Activated CD4-positive, alpha-beta T cell treated with anti-CD3 and anti-CD28 coated beads, Interleukin-2, amount 50 U/mL, for 1 hour (primary cell): ENCODE measurements at places on chromosomes 1 and 21.

GRCh38 chr1:228094432-228095016 lies 8.6 kb downstream of the C1orf35 start:
- no peak for DNase-seq

- no peak for DNase-seq
Observed at GRCh38 chr1:107622966-107623365, 342.0 kb downstream of the VAV3 start.

DNA sequence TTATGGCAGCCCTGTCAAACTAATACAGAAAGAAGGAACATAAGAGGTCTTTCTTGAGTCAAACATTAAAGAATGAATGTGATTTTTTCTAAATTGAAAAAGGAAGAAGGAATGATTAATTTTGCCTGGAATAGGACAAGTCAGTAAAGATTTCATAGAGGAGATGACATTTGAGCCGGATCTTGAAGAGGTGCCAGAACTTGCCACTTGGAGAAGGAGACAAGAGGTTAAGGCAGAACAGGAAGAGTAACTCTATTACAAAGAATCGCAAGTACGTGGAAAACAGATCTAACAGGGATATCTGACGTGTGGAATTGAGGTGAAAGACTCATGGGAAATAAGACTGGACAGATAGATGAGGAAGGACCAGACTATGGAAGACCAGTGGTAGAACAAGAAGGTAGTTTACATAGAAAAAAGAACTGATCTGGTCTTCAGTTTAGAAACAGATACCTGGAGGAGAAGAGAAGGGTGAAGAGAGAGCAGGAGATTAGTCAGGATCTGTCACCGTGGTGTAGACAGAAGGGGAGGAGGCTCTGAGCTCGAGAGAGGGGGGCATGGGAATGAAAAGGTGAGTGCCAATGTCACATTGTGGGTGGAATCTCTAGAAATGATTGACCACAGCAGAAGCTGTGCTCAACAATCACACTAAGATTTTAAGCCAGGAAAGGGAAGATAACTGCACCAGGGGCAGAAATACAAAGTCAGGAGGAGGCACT lies 32.5 kb downstream of the RHOU start:
- no peak for DNase-seq

DNA sequence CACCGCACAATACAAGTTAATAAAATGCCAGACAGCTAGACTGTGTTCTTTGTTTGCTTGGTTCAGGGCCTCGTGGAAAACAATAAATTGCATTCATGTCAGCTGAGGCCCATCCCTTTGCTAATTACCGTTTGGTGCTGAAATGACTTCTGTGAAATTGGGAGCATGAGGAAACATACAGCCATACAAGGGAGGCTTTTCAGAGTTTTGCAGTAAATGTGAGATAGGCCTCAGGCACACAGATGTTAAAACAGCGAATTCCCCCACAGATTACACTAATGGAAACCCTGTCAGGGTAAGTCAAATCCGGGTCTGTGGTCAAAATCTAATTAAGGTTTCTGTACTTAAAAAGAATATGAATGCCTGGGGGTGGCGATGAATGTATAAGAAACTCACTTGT lies 173.5 kb upstream of the LMO4 start:
- DNase-seq: no peak

DNA sequence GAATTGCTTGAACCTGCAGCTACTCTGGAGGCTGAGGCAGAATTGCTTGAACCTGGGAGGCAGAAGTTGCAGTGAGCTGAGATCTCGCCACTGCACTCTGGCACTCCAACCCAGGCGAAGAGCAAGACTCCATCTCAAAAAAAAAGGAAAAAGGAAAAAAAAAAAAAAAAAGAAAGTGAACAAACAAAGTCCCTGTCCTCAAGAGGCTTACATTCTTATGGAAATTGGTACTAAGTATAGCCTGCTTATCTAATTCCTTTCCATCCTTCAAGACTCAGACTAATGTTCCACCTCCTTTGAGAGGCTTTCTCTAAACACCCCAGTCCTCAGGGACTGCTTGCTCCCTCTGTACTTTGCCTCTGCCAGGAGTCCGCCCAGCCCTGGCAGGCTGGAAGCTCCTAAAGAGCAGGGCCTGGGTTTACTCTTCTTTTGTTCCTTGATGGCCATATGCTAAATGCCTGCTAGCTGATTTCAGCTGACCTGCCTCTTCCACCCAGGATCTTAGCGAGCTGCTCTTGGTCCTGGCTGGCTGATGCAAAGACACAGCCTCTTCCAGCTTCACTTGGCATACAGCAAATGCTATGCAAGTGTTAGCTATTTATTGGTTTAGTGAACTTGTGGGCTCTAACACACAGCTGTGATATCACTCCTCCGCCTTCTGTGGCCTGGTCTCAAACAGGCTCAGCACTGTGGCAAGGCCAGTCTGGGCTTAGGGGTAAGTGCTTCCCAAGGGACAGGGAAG lies 9.8 kb downstream of the SLC9A1 start:
- DNase-seq: no peak

- DNase-seq: no peak
Observed at GRCh38 chr21:41931041-41931451, 22.8 kb downstream of the C2CD2 start.

DNA sequence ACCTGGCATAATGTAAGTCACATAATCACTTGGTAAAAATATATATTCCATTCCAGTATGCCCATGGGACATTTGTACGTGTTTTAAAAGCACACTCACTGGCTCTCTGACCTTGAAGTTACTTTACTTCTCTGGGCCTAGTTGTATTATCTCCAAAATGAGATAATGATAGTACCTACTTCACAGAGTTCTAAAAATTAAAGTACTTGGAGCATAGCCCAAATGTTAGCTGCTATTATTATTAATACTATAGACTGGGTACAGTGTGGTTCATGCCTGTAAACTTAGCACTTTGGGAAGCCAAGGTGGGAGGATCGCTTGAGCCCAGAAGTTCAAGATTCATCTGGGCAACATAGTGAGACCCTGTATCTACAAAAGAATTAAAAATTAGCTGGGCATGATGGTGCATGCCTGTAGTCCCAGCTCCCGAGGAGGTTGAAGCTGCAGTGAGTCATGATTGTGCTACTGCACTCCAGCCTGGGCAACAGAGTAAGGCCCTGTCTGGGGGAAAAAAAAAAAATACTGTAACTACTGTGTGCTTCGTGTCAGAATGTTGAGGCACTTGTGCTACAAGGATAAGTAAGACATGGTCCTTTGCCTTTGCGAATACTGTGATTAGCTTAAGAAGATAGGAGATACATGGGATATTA lies 45.7 kb downstream of the TDRD5 start:
- no peak for DNase-seq

DNA sequence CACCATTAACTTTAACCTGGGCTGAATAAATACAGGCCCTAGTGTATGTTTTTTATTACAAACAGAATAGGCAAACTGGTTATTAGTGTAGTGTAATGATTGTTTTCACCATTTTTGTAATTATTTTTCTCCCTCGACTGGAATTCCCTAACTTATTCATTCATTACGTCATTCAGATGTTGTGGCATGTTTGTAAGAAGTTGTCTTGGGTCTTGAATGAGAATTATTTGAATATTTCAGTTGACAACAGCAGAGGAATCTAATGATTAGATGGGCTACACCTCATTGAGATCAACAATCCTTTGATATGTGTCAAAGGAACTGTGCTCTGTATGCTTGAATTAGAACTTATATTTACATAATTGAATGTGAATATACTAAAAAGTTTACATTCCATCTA lies 12.8 kb downstream of the XCL1 start:
- DNase-seq: no peak

- DNase-seq: no peak
Observed at GRCh38 chr1:29356663-29357062, 120.3 kb downstream of the PTPRU start.

- DNase-seq: no peak
Observed at GRCh38 chr1:200493344-200493743, 83.5 kb upstream of the ZNF281 start.

DNA sequence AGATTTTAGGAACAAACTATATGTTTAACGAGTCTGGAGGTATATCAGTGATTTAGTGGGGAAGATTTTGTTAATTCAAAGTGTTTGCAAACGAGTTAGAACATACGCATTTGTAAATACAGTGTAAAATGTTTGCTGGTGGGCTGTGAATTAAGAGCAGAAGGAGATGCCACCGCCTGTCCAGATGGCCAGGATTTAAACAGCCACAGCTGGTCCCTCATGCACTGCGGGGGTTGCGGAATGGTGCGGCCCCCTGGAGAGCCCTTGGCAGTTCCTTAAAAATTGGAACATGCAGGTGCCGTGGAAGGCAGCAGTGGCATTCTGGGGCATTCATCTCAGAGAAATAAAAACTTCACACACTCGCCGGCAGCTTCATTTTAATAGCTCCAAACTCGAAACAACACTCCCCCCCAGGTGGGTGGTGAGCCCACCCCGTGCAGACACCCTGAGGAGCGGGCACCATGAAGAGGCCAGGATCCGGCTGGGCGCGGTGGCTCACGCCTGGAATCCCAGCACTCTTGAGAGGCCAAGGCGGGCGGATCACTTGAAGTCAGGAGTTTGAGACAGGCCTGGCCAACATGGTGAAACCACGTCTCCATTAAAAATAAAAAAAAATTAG lies 3.5 kb upstream of the C1orf159 start:
- no peak for DNase-seq

DNA sequence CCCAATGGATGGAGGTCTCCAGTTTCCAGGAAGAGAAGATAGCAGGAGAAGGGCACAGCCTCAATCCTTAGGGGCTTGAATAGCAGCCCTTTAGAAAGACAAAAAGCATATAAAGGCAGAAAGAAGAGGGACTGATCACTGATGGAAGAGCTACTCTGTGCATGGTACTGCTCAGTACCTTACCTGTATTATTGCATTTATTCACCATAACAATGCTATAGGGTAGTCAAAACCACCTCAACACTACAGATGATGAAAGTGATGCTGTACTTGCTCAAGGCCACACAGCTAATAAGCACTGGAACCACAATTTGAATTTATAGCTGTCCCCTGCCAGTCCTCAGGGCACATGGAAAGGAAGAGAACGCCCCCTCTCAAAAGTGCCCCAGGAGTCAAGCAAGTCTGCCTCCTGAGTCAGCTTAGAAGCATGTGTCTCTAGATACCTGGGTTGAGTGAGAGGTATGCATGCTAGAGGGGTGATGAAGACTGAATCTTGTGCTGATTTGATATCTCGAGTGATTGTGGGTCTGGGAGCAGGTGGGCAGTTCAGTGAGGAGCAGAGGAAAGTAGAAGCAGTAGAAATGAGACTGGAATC lies 13.6 kb downstream of the DDAH1 start:
- no peak for DNase-seq

GRCh38 chr1:26287033-26287711 lies 7.3 kb downstream of the SH3BGRL3 start:
- peak; percentile 71 for DNase-seq

- peak; percentile 52 for DNase-seq
Observed at GRCh38 chr1:212630158-212630900, 21.8 kb downstream of the ATF3 start.

DNA sequence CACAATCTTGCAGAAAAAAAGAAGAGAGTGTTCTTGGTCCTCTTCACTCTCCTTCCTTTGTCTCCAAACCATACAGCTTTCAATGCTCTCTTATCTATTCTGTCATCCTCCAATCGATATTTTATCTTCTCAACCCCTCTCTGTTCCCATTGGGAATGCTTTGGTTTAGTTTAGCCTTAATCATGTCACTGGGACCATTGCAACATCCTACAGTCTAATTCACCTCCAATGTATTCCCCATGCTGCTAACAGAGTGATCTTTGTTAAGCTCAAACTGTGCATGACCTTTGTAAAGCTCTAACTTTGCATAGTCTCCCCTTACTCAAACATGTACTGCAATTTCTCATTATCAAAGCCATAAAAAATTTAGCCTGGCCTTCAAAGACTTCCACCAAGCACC lies 2.9 kb downstream of the MPL start:
- no peak for DNase-seq

- no peak for DNase-seq
Observed at GRCh38 chr1:22969304-22969709, 3.4 kb downstream of the LACTBL1 start.

DNA sequence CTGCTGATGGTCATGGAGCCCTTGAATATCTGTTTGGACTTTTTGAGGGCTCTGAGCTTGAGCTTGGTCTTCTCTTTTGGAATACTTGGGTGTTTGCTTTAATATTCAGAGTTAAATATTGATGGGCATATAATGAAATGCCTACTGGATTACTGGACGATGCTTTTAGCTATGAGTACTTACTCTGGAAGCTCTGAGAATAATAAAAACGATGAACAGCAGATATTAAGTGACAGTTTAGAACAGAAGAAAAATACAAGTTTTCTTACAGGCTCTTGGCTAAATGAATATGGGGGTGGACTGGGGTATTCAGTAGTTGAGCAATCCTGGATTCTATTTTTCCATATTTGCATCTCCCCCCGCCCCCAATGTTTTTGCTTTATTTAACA lies 20.7 kb downstream of the GALNT2 start:
- DNase-seq: no peak

DNA sequence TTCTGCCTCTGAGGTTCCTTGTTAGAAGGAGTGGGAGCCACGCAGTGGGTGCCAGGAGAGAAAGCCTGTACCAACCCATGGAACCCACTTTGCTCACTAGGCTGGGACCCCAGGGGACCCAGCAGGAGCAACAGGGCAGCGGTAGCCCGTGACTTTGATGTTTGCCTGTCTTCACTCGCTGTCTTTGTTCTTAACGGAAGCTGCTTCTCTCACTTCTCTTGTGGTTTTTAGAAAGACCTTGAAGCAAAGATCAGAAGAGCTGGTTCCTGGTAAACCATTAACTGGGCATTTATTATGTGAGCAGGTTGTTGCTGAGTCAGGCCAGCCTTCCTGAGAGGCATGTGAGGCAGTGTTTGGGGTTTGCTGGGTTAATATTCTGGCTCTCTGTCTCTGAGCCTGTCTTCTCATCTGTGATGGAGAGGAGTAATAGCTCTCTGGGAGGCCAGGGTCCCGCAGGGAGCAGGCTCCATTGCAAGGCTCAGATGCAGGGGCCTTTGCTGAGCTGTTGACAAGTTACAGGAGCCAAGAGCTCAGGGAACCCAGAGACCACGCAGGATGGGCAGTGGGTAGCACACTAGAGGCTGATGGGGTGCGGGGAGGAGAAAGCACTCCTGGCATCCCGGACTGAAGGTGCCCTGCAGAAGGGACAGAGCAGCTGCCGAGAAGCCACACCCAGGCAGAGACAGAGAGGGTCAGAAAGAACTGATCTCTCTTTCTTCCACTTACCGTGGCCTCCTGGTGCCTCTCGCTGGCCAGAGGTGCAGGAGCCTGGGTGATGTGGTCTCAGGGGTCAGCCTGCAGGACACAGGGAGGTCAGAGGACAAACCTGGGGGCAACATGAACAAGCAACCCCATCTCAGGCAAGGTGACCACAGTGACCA lies 367.5 kb upstream of the C1orf174 start:
- DNase-seq: no peak
